Stimulated activated CD4-positive, alpha-beta T cell treated with anti-CD3 and anti-CD28 coated beads, Interleukin-1b, Interleukin-23, amount 100 ng/mL, for 1 hour (primary cell): ENCODE measurements at places on chromosomes 2 and 18.

DNA sequence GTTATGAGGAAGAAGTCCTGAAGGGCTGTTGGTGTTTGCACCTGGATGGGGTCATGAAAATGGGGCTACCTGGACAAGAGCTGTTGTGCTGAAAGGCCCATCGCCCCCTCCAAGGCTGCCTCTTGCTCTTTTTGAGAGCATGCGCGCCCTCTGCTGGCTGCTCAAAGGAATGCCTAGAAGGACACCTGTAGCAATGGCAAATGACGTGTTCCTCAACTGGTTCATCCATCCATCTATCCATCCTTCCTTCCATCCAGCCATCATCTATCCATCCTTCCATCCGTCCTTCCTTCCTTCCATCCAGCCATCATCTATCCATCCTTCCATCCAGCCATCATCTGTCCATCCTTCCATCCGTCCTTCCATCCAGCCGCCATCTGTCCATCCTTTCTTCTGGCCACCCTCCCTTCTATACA is 17.2 kb upstream of the RPL31 start:
- peak; percentile 67 for DNase-seq

DNA sequence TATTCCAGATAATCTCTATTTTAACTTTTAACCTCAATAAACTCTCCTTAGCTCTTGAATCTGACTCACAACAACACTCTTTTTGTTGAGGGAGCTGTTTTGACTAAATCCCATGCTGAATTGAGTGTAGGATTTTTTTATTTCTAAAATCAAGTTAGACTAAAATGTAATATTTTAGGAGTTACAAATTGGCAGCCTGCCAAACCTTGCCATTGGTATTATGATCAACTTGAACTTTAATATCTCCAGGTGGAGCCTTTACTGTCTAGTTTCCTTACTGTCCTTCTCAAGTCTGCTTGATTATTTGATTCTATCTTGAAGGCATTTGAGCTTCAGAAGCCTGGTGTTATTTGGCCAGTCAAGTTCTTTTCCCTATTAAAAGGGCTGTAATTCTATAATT is 8.7 kb downstream of the PIKFYVE start:
- DNase-seq: no peak

DNA sequence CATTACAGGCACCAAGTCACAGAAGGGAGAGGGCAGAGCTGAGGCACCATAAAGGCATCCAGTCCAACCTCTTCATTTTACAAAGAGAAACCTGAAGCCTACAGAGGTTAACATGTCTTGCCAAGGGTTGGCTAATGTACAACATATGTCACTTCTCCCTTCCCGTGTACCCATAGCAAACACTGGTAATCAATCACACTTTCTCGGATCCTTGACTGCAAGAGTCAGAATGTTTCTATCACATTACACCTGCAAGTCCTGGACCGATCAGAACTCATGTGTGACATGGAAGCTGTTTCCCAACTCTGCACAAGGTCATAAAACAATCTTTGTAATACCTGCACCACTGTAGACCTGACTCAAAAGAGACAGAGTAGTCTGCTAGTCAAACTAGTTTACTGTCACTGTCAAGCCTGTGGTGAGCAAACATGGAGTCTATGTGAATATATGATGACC is 6.0 kb downstream of the ANKRD44 start:
- DNase-seq: no peak

DNA sequence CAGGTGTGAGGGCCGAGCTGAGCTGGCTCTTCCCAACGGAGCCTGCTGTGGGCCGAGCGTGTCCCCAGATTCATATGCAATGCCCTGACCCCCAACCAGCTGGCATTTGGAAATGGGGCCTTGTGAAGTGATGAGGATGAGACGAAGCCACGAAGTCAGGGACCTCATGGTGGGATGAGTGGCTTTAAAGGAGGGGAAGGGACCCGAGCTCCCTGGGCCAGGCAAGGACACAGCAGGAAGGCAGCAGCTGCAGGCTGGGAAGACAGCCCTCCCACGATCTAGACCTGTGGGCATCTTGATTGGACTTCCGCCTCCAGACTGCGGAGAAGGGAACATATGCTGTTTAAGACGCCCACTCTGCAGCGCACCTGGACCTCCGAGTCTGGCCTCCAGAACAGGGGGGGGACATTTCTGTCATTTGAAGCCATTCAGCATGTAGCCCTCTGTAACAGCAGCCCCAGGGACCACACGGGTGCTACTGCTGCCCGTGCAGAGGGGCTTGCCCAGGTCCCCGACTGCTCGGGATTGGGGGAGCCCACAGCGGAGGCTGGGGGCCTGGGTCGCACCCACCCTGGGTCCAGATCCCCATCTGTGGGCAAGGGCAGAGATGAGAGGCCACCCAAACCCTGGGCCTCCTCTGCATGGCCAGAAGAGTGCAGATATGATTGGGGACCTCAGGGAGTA is 27.2 kb downstream of the KIF1A start:
- no peak for DNase-seq

- no peak for DNase-seq
Measured at GRCh38 chr2:149170156-149170555, 131.7 kb downstream of the LYPD6B start.

DNA sequence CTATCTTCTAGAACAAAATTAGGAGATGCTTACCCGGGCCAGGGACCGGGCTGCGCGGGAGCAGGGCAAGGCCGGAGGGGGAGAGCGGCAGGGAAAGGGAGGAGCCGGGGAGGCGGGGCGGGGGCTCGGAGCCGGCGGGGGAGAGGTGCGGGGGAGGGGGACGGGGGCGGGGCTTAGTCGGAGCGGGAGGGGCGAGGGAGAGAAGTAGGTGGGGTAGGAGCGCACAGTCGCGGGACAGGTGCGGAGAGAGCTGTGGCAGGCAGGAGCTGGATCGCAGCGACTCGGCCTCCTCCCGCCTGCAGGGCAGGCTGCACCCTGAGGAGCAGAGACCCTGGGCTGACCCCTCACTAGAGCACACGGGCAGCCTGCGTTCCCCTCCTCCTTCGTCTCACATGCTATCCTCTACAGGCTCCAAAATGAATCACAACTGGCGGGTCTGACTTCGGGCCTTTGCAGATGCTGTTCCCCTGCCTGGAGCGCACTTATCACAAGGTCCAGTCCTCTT is 290.3 kb downstream of the CELF4 start:
- no peak for DNase-seq

GRCh38 chr2:145404690-145405089 is 884.8 kb upstream of the ZEB2 start:
- DNase-seq: no peak

DNA sequence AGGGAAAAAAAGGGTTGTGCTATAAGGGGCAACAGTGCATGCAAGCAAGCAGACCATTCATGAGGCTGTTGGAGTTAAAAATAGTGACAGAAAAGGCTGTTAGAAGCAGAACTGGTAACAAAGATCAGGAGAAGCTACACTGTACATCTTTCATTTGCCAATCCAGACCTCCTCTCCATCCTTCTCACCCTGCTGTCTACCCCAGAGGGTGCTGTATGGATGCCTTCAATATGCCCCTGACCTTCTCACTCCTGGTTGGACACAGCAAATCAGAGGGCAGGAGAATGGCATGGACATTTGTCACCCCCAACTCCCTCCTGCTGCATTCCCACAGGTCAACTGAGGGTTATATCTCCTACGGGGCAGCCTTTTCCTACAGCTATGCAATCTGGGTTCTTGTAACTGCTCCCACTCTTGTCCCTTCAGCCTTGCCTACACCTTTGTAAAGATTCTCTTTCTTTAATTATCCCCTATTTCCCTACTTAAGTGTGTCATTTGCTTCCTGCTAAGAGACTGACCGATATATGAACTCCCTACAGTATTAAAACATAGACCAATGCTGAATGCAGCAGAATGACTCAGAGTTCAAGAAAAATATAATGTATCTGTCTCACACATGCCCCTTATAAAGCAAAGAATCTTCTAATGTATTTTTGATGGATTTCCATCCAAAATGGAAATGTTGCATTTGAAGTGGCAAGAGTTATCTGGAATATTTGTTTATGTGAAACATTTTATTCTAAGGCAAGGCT is 169.2 kb upstream of the NCKAP5 start:
- DNase-seq: no peak

- no peak for DNase-seq
Measured at GRCh38 chr2:36753706-36754221, 57.3 kb downstream of the VIT start.

GRCh38 chr2:28997847-28998735 is 17.0 kb downstream of the TOGARAM2 start:
- no peak for DNase-seq

DNA sequence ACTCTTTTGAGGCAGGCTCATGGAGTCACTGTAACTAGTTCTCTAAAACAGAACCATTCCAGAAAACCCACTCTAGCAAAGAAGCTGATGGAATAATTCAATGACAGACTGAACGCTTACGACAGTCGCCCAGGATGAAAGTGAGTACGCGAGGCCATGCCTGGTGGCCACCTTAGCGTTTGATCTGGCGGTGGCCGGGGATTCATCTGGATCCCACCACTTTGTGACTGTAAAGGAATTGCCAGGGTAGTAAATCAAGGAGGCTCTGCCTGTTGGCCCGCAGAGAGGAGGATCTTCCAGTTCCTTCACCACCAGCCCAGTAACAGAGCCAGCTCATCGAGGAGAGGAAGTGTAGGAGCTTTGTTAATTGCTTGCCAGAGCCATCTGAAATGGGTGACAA is 34.6 kb downstream of the GREB1 start:
- no peak for DNase-seq

- DNase-seq: no peak
Measured at GRCh38 chr18:77894060-77894459, 644.4 kb downstream of the GALR1 start.

- no peak for DNase-seq
Measured at GRCh38 chr2:224922142-224922727, 120.0 kb downstream of the DOCK10 start.

- no peak for DNase-seq
Measured at GRCh38 chr18:13336841-13337240, 118.3 kb downstream of the LDLRAD4 start.

DNA sequence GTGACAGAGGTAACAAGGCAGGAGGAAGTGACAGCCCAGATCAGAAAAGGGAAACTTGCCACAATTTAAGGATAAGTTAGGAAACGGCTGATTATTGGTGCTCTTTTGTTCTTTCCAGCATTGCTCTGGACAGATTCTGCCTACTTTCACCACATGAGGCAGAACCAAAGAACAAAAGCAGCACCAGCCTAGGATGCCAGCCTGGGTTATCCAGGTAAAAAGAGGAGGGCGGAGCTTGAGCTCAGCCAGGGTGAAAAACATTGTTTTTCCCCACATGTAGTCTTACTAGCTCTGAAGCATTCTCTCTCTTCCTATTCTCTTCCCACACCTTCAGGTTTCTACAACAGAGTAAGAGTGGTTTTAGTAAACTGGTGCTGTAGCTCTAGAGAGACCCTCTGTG is 300.5 kb downstream of the TMX3 start:
- DNase-seq: no peak

DNA sequence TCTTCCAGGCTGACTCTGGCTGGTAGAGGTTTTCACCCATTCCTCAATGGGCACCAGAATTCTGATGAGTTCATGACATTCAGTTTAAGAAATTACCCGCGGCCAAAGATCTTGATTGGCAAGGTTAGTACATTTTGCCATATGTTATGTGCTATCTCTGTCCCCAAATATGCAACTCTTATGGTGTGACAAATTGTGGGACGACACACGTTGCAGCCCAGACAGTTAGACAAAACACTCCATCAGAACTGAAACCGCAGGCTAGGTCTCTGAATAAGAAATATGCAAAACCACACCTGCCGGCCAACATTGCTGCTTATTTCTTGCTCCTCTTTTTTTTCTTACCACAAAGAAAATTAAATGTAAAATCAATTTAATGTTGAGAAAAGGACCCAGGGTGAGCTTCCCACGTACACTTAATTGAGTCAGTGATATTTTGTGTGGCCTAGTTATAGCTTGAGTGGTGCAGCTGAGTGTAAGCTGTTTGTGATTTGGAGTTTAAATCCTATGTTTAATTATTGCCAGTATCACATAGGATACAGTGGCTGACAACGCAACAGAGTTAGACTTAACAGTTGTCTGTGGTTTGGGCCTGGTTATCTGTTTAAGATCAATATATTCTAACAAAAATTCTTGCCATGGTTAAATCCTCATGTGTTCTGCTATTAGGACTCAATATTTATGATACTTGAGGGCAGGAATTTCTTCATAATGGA is 35.7 kb upstream of the LTBP1 start:
- no peak for DNase-seq

GRCh38 chr18:30957066-30957465 is 85.5 kb downstream of the DSC3 start:
- no peak for DNase-seq

DNA sequence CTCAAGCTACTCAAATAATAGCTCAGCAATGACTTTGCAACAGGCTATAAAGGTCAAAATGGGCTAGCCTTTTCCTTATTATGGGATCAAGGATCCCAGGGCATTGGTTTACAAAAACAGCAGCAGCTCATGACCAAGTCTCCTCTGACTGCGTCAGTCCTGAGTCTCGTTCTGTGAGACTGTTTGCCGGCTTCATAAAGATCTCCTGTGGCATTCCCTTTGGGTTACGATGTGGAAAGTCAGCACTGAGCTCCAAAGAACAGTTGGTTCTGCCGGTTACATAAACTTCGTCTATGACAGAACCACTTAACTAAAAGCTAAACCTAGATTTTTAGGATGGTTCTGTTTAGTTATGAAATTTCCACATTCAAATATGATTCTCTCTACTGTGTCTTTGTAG is 674.9 kb downstream of the ZEB2 start:
- no peak for DNase-seq

GRCh38 chr2:215171151-215171550 is 32.7 kb upstream of the ABCA12 start:
- DNase-seq: no peak

DNA sequence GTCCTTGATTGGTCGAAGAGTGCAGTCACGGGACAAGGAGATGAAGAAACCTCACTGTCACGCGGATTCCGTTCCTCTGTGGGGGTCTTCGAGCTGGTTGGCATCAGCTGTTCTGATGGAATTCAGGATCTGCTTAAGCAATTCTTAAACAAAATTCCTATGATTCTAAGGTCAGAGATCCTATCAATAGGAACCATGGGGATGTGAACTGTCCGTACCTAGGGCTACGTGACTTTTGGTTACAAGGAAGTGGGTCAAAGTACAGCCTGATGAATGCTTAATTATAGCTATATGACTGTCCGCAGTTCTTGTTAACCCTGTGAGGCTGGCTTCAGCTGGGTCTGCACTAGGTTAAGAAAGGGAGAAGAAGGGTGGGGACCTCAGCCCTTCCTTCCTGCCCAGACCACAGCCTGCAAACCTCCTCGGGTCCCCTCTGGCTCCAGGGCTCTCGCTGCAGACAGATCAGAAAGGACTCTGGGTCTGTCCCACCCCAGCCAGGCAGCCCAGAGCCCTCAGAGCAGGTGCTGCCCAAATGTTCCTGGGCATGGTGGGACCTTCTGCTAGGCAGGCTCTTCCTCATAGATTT is 44.2 kb upstream of the TAF1B start:
- DNase-seq: no peak
